ENCODE measurements at places on chromosomes 12 and 14.

DNA sequence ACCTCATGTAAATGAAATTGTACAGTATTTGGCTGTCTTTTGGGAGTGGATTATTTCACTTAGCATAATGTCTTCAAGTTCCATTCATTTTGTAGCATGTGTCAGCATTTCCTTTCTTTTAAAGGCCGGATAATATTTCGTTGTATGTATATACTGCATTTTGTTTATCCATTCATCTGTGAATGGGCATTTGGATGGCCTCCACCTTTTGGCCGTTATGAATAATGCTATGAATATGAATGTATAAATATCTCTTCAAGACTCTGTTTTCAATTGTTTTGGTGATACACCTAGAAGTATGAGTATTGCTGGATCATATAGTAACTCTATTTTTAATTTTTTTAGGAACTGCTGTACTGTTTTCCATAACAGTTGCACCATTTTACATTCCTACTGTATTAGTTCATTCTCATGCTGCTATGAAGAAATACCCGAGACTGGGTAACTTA, 164.9 kb downstream of the DYRK2 start:
- DNase-seq, result no peak

DNA sequence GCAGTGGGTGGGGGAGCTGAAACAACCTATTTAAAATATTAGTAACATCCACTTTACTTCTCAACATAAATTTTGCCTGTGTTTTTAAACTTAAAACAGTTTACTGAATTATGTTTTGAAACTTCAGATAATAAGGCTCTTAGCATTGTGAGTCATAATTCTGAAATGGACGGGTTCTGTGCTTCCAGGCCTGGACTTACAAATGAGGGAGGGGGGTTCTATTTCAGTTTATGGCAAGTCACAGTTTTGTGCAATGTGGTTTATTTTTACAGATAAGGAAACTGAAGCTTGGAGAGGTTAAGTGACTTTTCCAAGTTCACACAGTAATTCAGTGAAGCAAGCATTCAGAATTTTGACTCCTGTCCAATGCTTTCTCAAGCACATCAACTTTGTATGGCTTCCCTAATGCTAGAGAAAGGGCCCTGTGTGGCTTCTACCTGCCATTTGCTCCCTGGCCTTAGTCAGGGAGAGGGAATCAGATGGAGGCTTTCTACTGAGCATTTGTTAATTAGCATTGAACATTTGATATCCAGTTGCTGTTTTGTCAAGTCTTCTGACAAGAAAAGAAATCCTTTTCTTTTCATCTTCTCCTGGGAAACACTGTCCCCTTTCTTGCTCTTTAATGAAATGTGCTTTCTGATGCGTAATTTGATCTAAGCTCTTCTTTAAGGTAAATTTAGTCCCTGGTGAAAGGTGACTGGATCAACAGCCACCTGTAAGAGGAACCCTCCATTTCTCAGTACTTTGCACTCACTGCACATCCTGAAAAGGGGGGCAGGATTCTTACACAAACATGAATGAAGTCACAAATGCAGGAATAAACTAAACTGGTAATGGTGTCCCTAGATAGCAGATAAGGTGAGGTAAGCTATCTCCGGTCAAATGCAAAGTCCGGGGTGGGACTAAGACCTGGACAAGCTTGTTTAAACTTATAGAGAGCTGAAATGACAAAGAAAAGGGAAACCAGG, 2.5 kb upstream of the SALL2 start:
- DNase-seq, result no peak

DNA sequence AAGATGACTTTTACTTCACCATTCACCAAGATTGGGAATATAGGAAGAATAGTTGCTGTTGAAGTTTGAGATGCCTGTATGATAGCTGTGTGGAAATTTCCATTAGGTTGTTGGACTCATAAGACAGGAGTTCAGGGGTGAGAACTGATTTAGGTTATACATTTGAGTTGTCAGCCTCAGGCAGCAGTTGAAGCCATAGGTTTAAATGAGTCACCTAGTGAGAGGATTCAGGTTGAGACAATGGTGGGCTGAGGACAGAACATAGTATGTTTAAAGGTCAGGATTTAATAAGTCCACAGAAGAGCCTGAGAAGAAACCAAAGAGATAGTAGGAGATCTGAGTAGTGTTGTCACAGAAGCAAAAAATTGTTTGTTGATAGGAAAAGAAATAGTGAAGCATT, 63.6 kb upstream of the MON2 start:
- no peak for DNase-seq

- no peak for DNase-seq
Observed at GRCh38 chr12:52656616-52657015, 4.6 kb upstream of the KRT2 start.

- no peak for DNase-seq
Observed at GRCh38 chr14:105261781-105262180, 13.4 kb downstream of the BTBD6 start.

GRCh38 chr12:12774791-12775190, 10.7 kb upstream of the APOLD1 start:
- no peak for DNase-seq
